ENCODE measurements at places on chromosomes 12 and 14.

- no peak for DNase-seq
These were observed 8.8 kb upstream of the CLECL1 start for GRCh38 chr12:9741726-9742125.

GRCh38 chr14:105468621-105469241 is 5.9 kb upstream of the CRIP2 start:
- peak; percentile 53 for DNase-seq

- DNase-seq = no peak
These were observed 428.8 kb downstream of the ZFP36L1 start for GRCh38 chr14:68363843-68364767.

DNA sequence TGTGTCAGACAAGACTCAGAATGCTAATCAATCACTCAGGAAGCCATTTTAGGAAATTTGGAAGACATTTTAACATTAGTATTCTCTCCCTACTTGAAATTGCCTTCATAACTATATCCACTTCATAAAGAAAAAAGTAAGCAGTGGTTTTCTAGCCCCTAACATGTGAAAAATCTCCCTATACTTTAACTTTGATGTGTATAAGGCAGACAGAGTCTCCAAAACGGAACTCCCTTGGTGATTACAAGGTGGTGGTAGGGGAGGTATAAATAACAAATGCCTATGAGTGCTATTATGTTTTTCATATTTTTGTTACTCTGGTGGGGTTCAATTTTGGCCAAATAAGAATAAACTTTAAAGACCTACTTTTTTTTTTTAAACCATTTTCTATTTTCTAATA is 300.3 kb downstream of the BTG1 start:
- no peak for DNase-seq

DNA sequence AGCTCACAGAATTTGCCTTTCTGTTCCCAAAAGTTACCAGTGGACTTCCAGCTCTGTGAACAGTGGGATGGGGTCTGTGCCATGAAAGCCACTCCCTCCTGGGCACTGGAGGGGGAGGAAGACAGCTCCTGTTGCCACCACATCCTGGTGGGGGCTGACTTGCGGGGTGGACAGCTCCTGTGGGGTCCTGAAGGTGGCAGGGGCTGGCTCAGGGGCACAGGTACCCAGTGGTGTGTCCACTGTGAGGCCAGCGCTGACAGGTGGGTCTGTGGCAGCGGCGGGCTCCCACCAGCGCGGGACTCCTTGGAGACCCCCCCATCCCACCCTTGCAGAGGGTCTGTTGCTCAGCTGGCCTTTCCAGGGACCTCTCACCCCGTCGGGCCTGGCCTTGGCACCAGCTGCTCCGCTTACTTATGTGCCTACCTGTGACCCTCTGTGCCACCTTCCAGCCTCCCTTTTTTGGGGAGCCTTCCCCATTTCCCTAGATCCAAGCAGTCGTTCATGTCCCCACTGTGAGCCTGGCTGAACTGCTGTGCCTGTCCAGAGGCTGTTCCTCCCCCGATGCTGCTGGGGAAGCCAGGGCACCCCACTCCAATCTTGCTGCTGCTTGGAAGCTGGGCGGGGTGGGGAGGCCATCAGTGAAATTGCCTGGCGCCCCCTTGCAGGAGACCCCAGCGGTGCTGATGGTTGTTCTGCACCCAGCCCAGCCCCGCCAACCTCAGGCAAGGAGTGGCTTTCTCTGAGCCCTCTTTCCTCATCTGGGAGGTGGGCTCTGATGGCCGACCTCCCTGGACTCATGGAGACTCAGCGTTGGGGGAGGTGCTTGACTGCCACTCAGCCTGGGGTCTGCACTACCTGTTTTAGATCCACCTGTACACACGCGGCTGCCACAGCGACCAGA is 2.2 kb downstream of the TEDC1 start:
- DNase-seq = no peak

All from frontal cortex (tissue), 4 donors.